ENCODE measurements at places on chromosomes 11 and 22.

DNA sequence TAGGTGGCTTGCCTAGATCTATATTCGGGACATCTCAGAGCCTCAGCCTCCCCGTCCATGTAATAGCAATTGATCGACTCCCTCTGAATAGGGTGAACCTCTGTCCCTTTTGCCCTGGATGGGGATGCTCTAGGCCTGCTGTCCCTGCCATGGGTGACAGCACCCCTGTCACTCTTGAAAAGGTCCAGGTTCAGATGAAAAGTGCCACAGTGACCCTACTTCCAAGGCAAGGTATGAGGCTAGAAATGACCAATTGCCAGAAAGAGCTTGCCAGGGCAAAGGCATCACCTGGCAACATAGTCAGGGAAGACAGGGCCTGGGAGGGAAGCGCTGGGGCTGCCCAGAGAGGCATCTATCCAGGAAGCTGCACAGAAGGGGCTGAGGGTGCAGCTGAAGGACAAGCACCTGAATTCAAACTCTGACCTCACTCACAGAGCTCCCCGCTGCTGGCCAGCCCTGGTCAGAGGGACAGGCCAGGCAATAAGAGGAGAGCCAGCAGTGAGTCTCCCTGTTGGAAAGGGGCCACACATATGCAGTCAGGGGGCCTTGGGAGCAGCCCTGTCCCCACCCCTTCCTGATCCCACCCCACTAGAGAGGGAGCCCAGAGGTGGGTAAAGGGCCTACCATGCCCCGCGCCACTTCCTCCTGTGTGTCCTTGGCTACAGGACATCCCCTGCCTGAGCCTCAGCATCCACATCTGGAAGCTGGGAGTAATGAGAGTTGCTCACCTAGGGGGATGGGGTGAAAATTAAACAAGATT is 9.0 kb upstream of the APOBEC3A start:
- no peak for DNase-seq

DNA sequence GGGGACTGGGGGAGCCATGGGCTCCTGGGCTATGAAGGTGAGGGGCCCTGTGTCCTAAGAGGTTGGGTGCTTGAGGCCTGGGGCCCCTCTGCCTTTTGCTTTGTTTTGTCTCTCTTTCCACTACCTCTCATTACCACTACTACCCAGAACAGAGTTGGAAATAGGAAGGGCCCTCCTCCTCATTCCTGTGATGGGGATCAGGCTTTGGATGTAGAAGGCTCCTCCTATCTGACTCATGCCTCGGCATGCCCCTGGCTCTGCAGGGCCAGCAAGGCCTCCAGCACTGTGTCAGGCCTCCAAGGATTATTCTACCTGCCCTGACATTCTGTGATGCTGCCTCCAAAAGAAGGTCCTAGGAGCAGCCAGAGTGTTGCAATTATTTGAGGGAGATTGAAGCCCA is 766 bp downstream of the IZUMO1R start:
- DNase-seq: no peak

- DNase-seq: no peak
Measured at GRCh38 chr11:15920856-15921629, 435.3 kb downstream of the SOX6 start.

GRCh38 chr11:15930442-15931025 is 425.8 kb downstream of the SOX6 start:
- no peak for DNase-seq

GRCh38 chr22:28670161-28670560 is 9.5 kb downstream of the TTC28 start:
- DNase-seq: no peak

DNA sequence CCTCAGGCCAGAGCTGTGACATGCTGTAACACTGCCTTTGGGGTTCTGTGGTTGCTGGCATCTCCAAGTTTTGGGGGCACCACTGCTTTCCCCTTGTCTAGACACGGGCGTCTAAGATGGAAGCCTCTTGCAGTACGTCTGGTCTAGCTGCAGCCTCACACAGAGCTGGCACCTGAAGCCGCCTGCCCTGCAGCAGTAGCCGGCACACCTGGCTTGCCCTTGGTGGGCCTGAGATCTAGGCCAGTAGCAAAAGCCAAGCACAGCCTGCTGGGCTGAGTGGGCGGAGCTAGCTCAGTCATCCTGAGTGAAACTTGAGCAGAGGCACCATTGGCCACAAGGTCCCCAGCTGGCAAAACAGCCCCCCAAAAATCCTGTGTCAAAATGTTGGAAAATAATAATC is 154.2 kb downstream of the DLG2 start:
- no peak for DNase-seq

GRCh38 chr11:87942786-87943185 is 232.5 kb downstream of the RAB38 start:
- no peak for DNase-seq

- DNase-seq: no peak
Measured at GRCh38 chr11:85772695-85773094, 38.2 kb downstream of the SYTL2 start.

- no peak for DNase-seq
Measured at GRCh38 chr11:94059065-94059464, 37.9 kb downstream of the HEPHL1 start.

DNA sequence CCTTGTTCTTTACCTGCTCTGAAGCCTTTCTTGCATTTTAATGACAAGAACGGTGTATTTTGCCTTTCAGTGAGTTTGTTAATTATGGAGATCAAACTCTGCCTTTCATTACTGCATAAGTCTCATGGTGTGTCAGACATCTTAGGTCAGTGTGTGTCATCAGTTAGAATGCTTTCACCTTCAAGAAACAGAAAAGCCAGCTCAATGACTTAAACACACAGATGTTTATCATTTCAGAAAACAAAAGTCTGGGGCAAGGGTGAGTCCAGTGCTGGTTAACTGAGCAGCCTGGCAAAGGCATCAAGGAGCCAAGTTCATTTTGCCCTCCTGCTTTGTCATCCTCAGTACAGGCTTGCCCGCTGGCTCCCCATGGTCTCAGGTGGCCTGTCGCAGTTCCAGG is 54.5 kb downstream of the PACS1 start:
- DNase-seq: no peak

- DNase-seq: no peak
Measured at GRCh38 chr11:72229336-72229924, 4.9 kb downstream of the INPPL1 start.

DNA sequence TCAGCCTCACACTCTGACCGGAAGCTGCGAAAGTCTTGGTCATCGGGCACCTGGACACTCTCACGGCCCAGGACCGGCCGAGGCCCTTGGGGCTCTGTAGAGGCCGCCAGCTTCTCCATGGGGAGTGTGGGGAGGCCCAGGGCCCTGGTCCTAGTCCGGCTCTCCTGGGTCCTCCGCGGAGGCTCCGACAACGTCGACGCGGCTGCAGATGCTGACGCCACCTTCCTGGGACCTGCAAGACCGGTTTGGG is 12.9 kb downstream of the STARD10 start:
- no peak for DNase-seq

DNA sequence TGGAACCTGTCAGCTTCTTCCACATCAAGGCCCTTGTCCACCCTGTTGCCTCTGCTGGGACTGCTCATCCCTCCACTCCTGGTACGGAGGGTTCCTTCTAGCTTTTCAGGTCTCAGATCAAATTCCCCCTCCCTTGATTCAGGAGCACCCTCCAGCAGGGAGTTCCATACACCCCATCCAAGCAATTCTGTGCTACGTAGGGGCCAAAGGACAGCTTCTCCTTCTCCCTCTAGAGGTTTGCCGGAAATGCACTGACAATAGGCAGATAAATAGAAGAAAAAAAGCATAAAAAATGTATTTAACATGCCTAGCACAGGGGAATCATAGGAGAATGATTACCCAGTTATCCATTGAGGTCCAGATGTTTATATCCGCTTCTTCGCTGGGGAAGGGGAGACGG is 3.3 kb upstream of the CARD10 start:
- DNase-seq: no peak

DNA sequence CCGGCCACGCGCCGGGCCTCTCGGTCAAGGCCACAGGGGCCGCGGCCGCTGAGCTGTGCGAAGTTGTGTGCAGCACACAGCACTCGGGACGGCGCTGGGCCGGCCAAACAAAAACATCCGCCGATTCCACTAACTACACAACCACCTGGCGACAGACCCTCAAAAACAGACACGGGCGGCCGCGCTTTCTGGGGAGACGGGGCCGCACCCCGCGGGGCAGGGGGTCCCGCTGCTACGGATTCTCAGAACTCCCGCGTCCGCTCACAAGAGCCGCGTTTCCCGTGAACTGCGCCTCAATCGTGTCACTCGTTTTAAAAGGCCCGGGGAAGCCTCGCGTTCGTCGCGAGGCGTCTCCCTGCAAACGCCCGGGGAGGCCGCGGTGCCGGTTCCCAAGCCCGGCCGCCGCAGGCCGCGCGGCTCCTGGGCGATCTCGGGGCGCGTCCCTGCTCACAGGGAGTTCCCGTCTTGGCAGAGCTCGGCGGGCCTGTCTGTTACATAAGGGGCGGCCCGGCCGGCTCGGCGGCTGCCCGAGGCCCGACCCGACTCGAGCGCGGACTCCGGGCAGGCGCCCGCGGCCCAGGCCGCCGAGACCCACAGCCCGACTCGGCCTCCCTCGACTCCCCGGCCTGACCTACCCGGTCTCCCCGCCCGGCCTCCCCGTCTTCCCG is 936 bp downstream of the BRD1 start:
- no peak for DNase-seq

DNA sequence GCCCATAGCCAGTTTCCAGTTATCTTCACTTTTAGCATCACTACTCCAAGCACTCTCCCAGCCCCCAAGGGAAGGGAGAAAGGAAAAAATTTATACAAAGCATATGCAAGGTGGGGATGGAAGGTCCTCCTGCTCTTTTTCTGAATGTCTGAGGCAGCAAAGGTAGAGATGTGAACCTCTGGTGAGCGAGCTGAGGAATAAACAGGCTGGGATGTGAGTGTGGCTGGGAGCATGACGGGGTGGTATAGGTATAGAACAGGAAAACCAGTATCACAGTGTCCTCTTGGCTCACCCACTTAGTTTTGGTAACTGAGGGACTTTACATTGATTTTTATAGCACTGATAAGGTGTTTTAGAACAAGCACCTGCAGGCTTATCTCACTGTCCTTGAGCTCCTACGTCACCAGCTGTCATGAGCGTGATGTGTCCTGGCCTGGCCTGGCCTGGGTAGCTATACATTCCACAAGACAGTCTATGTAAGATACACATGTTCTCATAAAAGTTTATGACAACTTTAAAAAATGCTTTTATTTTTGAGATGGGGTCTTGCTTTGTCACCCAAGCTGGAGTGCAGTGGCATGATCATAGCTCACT is 10.3 kb upstream of the POLD3 start:
- no peak for DNase-seq

DNA sequence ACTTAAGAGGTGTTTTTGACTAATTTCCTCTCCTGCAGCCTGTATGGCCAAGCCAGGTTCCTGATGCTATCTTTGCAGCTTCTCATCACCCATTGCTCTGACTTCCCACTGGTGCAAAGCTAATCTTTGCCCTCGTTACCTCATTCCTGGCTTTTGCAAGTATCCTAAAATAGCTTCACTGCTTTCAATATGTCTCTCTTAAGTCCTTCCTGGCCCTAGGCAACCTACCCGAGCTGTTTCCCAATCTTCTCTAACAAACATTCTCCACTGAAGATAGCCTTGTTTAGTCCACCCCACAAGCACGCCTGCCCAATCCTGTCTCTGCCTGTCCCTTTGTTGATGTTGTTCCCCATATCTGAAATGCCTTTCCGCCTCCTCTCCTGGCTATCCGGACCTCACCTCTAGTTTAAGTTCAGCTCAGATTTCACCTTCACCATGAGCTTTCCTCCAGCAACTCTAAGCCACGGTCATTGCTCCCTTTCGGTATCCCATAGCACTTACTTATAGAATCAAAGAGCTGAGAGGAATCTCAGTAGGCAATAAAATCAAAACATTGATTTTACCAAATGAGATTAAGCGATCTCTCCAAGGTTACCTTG is 30.1 kb upstream of the CECR2 start:
- no peak for DNase-seq

- no peak for DNase-seq
Measured at GRCh38 chr22:31084811-31085492, 3.8 kb downstream of the SMTN start.

DNA sequence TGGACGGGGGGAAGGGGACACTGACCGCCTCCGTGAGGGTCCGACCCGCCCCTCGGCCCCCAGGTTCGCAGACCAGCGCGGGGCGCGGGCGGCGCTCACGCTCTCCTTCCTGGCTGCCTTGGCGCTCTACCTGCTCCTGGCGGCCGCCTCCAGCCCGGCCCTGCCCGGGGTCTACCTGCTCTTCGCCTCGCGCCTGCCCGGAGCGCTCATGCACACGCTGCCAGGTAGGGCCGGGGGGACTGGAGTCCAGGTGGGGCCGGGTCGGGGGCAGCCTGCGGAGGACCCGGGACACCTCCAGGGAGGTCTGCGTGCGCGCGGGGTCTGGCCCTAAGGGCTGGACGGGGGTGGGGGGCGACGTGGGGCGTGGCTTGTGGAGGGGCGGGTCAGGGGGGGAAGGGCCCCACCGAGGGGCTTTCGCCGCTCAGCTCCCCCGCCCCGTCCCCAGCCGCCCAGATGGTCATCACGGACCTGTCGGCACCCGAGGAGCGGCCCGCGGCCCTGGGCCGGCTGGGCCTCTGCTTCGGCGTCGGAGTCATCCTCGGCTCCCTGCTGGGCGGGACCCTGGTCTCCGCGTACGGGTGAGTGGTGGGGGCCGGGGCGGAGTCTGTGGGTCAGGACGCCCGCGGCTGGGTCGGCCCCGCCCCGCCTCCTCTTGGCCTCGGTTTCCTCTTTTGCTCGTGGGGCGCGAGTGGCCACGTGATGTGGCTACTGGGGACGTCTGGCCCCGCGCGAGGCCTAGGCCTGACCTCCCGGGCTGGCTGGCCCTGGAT is 19.9 kb downstream of the PHLDA2 start:
- DNase-seq: no peak

- no peak for DNase-seq
Measured at GRCh38 chr11:130003717-130004001, 1.0 kb upstream of the PRDM10 start.

DNA sequence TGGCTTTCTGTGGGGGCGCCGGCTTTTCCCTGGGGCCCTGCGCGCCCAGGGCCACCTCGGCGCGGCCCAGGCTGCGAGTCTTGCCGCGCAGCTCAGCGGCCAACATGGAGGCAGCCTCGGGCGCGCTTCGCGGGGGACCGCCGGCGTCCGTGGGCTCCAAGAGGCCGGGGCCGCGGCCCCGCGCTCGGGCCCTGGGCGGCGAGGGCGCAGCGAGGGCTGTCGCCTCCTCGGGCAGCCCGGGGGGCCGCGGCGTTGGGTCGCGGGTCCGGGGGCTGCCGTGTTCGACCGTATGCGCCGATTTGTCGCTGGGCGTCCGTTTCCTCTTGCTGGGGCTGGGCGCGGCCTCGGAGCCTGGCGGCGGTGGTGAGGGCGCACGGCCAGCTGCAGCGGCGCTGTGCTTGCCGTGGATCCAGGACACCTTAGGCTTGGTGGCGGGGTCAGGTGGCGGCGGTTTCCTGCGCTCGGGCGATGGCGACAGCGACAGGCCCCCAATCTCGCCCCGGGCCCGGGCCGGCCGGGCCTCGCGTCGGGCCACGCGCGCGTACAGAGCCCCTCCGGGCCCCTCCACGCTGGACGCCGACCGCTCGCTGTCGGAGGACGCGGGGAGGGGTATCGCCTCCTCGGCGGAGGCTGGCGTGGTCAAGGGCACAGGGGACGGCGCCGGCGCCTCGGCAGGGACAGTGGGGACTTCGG is 11.9 kb downstream of the SCARF2 start:
- no peak for DNase-seq

All from NCI-H1436 treated with DMSO at 0.1 percent for 48 hours (cell line).